H1 (cell line): ENCODE measurements at places on chromosomes 12 and 14.

- H3K27ac ChIP-seq, result no peak overlapping the region
- DNase-seq, result no peak
- H3K4me3 ChIP-seq, result no peak overlapping the region
Measured at GRCh38 chr12:128649902-128650301, 173.9 kb downstream of the SLC15A4 start.

DNA sequence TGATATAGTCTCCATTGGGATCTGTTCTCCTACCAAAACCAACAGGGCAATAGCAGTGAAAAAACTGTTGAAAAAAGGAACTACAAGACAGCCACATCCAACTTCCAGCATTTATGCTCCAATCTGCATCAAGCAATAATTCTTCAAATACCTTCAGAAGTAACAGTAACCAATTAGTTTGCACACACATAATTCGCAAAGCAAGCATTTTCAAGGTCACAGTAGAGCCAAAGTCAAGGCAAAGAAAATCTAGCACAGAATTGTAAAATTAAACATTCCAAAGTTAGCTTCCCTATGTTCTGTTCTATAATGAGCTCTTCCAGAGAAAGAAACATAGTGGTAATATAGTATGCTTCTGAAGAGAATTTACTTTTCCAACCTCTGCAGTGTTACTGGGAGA lies 11.0 kb upstream of the MTERF2 start:
- H3K4me3 ChIP-seq, result no peak overlapping the region
- DNase-seq, result no peak
- no peak overlapping the region for H3K27ac ChIP-seq

DNA sequence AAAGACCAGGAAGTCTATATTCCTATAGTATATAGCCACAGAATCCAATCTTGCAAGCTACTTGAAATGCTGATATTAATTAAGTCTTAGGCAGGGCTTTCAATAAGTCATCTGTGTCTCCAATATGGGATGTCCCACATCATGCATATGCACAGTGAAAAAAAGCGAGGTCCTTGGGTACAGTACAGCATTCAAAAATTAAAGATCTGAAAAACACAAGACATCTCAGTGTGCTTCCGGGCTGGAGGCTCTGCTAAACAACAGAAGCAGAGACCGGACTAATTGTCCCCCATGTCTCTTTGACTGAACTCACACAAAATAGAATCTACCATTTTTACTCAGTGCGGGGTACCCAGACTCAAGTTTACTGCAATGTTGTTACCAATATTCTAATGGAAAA lies 156.0 kb downstream of the DAD1 start:
- no peaks in the 10 kb centered on the region for H3K4me1 ChIP-seq
- H3K36me3 ChIP-seq, result no peaks in the 10 kb centered on the region
- no peak overlapping the region for H3K27ac ChIP-seq
- no peak overlapping the region for H3K4me3 ChIP-seq

- H3K4me3 ChIP-seq, result no peak overlapping the region
- no peaks in the 10 kb centered on the region for H3K36me3 ChIP-seq
- no peak overlapping the region for H3K27ac ChIP-seq
- H3K4me1 ChIP-seq, result 0 out of 2 replicates have a peak, but pooled peaks cover 3% of the 10 kb centered on the region
Measured at GRCh38 chr14:95503365-95504134, 12.9 kb downstream of the SYNE3 start.

- H3K4me1 ChIP-seq, result no peaks in the 10 kb centered on the region
- H3K4me3 ChIP-seq, result no peak overlapping the region
- DNase-seq, result no peak
- H3K36me3 ChIP-seq, result no peaks in the 10 kb centered on the region
- no peak overlapping the region for H3K27ac ChIP-seq
Measured at GRCh38 chr12:60185060-60185459, 589.2 kb downstream of the SLC16A7 start.

- DNase-seq, result no peak
- no peak overlapping the region for H3K4me3 ChIP-seq
- H3K27ac ChIP-seq, result no peak overlapping the region
- no peaks in the 10 kb centered on the region for H3K4me1 ChIP-seq
Measured at GRCh38 chr14:27228053-27228452, 630.2 kb upstream of the NOVA1 start.
